Ureter (tissue), 1 donor: ENCODE measurements at places on chromosomes 1 and 21.

DNA sequence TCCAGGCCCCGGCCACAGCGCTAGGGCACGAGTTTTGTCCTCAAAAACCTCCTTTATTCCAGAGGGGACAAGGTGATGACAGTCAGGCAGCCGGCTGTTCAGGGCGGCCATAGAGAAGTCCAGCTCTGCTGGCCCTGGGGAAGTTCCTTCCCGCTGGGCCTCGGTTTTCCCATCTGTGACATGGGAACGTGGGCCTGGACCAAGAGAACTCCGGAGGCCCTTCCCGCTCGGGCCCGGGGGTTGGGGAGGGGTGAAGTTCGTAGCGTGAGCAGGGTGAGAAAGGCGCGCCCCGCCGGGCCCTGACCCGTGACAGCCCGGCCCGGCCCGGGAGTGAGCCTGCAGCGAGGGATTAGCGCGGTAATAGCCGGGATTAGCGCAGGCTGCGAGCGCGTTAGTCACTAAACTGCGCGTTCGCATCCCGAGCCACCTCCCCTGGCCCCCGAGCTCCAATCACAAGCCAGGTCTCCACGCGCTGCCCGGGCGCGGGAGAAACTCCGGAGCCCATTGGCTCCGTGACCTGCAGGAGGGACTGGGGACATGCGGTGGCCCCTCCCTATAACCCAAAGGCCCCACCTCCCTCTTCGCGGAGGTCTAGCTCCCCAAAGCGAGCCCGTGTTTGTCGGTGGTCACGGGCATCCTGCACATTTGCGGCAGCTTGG, 29.8 kb upstream of the PADI2 start:
- DNase-seq = no peak

- DNase-seq = no peak
These were observed 1.9 kb downstream of the BSDC1 start for GRCh38 chr1:32392325-32392724.

DNA sequence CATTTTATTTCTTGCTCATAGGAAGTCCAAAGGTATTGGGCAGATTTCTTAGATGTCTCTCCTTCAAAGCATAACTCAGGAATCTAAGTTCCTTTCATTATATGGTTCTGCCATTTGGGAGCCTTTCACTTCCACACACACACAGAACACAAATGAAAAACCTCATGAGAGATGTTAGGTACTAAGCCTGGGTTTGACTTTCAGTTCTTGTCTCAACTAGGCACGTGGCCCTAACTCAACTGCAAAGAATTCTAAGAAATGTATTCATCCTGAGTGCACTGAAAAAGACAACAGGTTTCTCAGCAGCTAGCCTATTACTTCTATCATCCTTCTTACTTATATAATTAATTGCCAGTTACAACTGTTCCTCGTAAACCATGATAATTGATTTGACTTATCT, 190.0 kb upstream of the SAMSN1 start:
- no peak for DNase-seq

DNA sequence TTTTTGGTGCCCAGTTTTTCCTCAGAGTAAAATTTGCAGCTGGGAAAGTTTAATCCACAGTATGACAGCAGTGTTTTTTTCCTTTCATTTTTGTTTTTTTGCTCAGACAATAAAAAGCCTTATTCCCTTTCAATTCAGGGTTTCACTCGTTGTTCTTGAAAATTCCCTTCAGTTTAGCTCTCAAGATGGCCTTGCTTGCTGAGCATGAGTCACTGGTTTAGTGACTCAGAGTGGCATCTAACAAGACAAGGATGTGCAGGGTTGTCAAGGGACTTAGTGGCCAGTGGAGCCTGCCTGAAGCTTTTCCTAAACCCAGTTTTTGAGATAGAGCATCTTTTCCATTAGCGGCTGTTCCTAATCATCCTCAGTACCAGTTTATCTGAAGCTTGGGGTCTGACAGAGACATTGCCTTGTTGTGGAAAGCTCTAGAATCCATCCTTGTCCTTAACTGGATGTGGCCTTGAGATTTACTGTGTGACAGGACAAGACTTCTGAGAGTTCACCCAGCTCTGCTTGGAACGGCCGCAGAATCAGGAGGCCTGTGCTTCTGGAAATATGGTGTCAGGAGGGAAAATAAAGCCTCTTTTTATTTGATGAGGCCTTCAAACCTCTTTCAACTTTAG, 48.4 kb upstream of the DNAJC6 start:
- no peak for DNase-seq

DNA sequence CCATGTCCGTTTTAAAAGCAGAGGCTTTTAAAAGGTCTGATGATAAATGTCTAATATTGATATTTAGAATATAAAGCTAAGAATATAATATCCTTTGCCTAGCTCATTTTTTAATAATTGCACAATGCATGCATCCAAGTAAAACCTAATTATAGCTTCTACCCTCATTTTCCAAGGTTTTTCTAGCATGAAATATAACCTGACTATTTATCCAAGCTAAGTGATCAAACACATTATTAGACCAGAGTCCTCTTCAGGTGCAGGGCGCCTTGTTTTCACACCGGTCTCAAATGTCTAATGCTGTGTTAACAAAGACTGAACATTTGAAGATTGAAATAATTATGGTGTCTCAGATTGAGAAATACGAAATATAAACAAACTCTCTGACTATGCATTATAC, 648.9 kb upstream of the CXADR start:
- no peak for DNase-seq

- DNase-seq = no peak
These were observed 77.0 kb downstream of the CTH start for GRCh38 chr1:70487910-70488665.

DNA sequence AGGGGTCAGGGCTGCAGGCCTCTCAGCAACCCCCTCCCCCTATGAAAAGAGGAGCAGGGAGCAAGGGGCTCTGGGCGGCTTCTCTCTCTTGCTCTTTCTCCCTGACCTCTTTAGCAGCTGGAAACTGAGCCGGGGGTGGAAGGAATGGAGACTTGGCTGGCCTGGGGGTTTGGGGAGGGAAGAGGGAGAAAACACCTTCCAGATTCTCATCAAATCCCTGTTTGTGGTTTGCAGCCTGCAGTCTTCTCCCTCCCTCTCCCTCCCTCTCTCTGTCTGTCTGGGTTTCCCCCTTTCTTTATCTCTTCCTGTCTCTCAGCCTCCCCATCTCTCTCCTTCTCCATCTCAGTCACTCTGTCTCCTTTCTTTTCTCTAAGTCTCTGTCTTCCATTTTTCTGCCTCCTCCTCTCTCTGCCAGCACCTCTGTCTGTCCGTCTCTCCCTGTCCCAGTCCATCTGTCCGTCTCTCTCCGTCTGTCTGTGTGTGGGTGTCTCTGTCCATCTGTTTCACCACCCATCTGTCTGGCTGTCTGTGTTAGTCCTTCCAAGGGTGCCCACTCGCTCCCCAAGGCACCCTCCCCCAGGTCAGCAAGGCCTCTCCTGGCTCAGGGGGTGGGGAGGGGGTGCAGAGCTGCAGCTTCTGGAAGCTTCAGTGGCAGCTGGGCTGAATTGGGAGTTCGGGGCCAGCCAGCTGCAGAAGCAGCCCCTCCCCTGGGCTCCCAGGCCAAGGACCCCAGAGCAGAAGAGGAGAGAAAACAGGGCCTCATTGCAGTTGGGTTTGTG, 6.2 kb downstream of the AHDC1 start:
- DNase-seq = no peak

- peak; percentile 62 for DNase-seq
These were observed 2.6 kb upstream of the TOR3A start for GRCh38 chr1:179079113-179079761.

- no peak for DNase-seq
These were observed at the start of the genes SHE and TDRD10 for GRCh38 chr1:154502066-154502743. TSS of gene SHE (minus strand) at chr1:154502412. CDS start at chr1:154502026, 386 bp downstream. TSS of gene TDRD10 (plus strand) at chr1:154502219. CDS start at chr1:154506904, 4,685 bp downstream.

DNA sequence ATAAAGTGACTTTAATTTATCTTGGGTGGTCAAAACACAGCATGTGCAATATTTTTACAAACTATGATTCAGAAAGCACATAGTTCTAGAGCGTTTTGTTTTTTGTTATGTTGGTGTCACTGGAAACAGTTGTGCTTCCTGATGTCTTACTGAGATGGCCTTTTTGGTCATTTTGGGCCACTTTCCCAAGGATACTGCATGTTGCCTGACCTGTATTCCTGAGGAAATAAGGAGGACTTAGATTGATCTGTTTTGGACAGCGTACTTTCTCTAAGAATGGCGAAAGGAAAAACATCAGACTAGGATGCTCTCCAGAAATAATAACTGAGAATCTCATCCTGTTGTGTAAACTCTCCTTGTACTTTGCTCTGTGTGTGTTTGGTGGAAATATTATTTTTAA, 451.2 kb downstream of the USP25 start:
- DNase-seq = no peak

GRCh38 chr1:184315254-184315653, 71.6 kb upstream of the C1orf21 start:
- no peak for DNase-seq

DNA sequence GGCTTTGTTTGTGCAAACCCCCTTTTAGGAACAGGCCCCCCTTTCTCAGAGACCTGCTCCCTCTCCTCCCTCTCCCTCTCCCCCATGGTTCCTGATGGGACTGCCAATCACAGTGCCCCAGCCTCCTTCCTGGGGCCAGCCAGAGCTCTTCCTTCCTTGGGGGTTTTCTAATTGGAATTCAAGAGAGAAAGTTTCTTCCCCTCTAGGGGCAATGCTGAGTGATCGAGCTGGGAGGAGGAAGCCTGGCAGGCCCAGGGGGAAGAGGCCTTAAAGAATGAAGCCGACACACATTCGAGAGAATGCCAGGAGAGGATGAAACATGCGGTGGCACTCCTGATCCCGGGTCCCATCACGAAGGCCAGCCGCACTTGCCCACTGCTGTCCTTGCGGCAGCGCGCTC, 21.3 kb upstream of the COL16A1 start:
- no peak for DNase-seq

GRCh38 chr21:31330144-31330483, 13.9 kb downstream of the TIAM1 start:
- DNase-seq = no peak

DNA sequence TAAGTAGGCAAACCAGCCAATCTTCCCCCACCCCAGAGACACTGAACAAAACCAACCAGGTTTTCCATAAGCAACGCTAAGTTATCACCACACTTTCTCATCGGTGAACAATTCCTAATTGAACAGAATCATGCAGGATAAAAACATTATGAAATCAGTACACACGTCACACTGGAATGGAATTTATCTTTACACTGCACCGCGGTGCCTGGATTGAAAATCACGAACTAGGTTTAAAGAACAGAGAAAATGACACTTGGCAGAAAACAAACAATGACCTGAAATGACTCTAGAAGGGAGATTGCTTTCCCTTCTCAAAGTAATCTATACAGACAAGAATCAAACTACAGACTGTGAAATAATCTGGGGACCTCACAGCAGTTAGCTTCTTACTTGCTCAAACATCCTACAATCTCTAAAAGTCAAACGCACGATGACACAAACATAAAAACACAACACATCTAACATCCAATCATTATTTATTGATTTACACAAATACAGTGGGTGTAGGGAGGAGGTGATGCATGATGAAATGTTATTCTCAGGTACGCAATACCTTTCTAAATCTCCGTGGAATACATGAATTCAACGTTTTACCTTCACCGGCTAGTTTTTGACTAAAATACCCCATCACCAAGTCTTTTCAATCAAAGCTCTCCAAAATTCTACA, 1.9 kb downstream of the EIF4G3 start:
- no peak for DNase-seq

DNA sequence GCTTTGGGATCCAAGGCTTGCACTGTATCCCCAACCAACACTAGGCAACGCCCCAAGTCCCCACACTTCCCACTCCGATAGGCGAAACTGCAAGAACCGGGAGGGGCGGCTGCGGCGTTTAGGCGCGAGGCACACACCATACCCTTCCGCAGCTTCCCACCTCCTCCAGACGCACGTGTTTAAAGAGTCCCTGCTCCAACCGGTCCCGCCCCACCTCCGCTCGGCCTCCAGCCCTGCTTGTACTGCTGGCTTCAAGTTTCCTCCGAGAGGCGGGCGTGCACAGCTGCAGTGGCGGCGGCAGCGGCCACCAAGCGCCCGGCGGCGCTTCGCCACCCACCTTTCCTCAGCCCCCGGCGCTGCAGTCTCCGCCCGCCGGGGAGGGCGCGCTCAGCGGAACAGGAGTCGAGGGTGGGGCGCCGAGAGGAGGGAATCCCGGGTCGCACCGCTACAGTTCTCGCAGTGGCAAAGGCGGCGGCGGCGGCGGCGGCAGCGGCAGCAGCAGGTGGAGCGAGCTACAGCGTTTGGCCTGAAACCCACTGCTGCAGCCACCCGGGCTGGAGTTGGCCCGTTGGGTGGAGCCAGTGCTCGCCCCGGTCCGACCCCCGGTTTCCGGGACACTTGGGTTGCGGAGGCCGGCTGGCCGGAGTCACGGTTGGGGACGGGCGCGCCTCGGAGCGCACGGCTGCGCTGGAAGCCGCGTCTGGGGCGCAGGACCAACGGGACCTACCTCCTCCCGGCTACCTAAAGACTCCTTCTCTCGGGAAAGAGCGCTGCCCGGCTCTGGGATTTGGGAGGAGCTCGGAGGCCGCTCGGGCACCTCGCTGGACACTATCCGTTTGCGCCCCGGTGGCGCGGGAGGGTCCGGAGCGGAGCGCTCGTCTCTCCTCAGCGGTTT, at the start of gene CNIH3:
CNIH3 (plus strand) TSS at position 457 of the 895 bp plus-strand sequence. CDS start 858 bp downstream, outside the sequence.
- no peak for DNase-seq

- DNase-seq = no peak
These were observed 2.9 kb upstream of the SYDE2 start for GRCh38 chr1:85203573-85204171.

GRCh38 chr1:177287270-177287669, 116.5 kb downstream of the BRINP2 start:
- no peak for DNase-seq

- no peak for DNase-seq
These were observed 20.2 kb downstream of the A3GALT2 start for GRCh38 chr1:33300673-33301072.

GRCh38 chr1:114355240-114355639, 155.8 kb downstream of the TRIM33 start:
- no peak for DNase-seq

- DNase-seq = peak; percentile 64
These were observed 2.6 kb downstream of the ALPL start for GRCh38 chr1:21511579-21512522.

- DNase-seq = no peak
These were observed 20.0 kb upstream of the MAPKAPK2 start for GRCh38 chr1:206664740-206665139.

DNA sequence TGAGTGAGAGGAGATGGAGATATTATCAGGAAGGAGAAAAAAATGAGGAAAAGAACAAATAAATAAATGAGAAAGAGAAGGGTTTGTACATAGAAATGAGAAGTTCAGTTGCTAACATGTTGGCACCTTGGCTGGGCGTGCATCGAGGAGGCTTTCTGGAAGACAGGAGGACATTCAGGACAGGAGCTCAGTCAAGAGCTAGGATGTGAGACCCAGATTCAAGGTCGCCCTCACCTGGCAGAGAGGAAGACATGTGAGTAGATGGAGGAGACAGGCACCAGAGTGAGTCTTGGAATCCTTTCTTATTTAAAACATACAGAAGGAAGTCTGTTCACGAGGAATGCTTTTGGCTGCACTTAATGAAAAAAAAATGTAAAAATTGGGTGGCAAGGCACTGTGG, 640.9 kb downstream of the NPHP4 start:
- no peak for DNase-seq

GRCh38 chr1:150299716-150300115, 6.1 kb downstream of the MRPS21 start:
- DNase-seq = no peak

GRCh38 chr1:213457733-213458132, 406.7 kb downstream of the RPS6KC1 start:
- DNase-seq = no peak

- no peak for DNase-seq
These were observed 37.1 kb upstream of the CLSTN1 start for GRCh38 chr1:9860887-9861286.
